ENCODE measurements at places on chromosomes 12 and 14. TPM values are rescaled to one million over a fixed set of nuclear protein-coding genes. Genes with fewer than 3 reads are reported as not detected.

- peak; percentile 55 for DNase-seq
- H3K36me3 ChIP-seq, result peaks cover 47% of the 10 kb centered on the region
- H3K4me3 ChIP-seq, result peak overlapping the region; percentile 83
- H3K27me3 ChIP-seq, result peaks cover 10% of the 10 kb centered on the region
- peaks cover 33% of the 10 kb centered on the region for H3K4me1 ChIP-seq
Observed at GRCh38 chr12:57764662-57765002, 2.2 kb downstream of the CYP27B1 start.

The RARG gene
- total RNA-seq, result 20.0 TPM

DNA sequence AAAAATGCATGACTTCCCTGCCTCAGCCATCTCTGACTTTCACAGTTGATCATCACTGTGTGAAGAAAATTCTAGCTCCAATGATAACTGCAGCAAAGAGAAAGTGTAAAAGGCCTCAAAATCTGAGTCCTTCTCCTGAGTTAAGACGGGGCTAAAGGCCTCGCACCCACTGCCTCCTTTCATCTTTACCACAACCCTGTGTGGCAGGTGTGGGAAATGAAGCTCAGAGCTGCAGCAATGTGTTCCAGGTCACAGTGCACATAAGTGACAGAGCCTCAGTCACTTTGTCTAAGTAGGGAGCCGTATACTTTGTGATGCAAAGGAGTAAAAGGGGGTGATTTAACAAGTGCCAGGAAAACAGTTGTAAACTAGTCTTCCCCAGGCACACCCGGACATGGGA is 144.7 kb upstream of the TMCC3 start:
- DNase-seq, result peak; percentile 25
- no peak overlapping the region for H3K27ac ChIP-seq
- H3K27me3 ChIP-seq, result no peaks in the 10 kb centered on the region
- peaks cover 16% of the 10 kb centered on the region for H3K4me1 ChIP-seq
- H3K4me3 ChIP-seq, result no peak overlapping the region

DNA sequence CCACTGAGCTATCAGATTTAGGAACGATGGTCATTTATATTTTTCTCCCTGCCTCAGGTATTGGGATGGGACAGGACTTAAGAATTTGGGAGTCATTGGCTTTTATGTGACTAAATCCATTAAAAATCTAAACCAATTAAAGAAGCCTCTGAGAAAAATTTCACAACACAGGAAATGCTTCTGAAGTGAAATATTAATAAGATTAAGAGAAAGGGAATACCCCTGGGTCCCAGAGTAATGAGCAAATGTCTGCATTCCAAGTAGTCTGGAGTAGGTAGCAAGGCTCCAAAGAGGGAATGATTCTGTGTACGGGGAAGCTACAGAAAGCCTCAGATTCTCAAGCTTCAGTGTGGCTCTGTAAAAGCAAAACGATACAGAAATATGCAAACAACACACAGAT is 707 bp upstream of the MED6 start:
- peaks cover 7% of the 10 kb centered on the region for H3K27me3 ChIP-seq
- H3K27ac ChIP-seq, result peak overlapping the region; percentile 84
- peaks cover 23% of the 10 kb centered on the region for H3K4me1 ChIP-seq
- peak overlapping the region; percentile 100 for H3K4me3 ChIP-seq

GRCh38 chr14:99357916-99358390 is 86.0 kb upstream of the BCL11B start:
- H3K4me3 ChIP-seq, result no peak overlapping the region
- H3K27me3 ChIP-seq, result no peaks in the 10 kb centered on the region
- H3K36me3 ChIP-seq, result no peaks in the 10 kb centered on the region
- H3K27ac ChIP-seq, result no peak overlapping the region
- no peaks in the 10 kb centered on the region for H3K4me1 ChIP-seq
- DNase-seq, result no peak

DNA sequence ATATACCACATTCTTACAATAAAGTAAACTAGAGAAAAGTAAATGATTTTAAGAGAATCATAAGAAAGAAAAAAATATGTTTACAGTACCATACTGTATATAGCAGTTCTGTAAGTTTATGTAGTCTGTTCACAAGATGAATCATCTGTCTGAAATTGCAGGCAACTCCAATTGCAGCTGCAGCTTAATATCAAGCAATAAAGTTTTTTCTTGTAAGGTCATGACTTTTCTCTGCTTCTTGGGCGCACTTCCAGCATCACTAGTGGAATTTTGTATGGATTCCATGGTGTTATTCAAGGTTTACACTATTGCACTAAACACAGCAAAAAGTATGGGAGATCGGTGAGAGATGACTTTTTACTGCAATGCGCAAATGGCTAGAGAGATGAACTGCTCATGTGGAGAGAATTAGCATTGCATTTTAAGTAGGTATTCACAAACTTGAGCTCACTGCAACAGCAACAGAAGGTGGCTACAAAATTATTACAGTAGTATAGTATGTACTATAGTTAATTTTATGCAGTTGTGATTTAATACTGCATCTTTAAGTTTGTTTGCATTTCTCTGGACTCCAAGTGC is 445.4 kb upstream of the OR4E1 start:
- H3K27ac ChIP-seq, result no peak overlapping the region
- H3K36me3 ChIP-seq, result no peaks in the 10 kb centered on the region
- no peak for DNase-seq
- peak overlapping the region; percentile 59 for H3K4me3 ChIP-seq

The KCNA1 gene
- total RNA-seq, result not detected

- H3K4me3 ChIP-seq, result no peak overlapping the region
- peaks cover 22% of the 10 kb centered on the region for H3K27me3 ChIP-seq
- H3K27ac ChIP-seq, result no peak overlapping the region
- H3K4me1 ChIP-seq, result peaks cover 23% of the 10 kb centered on the region
Observed at GRCh38 chr14:52307905-52308304, 6.2 kb upstream of the PTGER2 start.
